ENCODE measurements at places on chromosomes 16 and 17.

DNA sequence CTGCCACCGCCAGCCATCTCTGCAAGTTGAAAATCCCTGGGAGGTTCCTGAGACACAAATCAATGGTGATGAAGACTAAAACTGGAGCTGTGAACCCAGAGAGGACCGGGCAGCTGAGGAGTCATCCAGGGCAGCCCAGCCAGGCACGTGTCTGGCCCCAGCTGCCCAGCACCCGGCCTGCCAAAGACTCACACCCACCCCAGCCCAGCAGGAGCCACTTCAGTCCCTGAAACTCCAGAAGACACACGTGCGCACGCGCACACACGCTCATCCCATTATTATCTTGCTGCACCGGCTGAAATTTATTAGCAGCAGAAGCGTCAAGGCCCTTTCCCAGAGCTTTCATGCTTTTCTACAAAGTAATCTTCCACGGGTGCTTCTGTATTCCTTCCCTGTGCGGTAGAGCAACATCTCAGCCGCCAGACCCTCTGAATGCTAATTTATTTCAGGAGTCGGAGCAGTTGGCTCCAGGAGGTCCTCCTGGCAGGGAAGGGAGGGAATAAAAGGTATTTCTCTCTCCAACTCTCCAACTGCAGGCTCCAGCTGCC is 59.8 kb upstream of the RBFOX3 start:
- no peak for DNase-seq

DNA sequence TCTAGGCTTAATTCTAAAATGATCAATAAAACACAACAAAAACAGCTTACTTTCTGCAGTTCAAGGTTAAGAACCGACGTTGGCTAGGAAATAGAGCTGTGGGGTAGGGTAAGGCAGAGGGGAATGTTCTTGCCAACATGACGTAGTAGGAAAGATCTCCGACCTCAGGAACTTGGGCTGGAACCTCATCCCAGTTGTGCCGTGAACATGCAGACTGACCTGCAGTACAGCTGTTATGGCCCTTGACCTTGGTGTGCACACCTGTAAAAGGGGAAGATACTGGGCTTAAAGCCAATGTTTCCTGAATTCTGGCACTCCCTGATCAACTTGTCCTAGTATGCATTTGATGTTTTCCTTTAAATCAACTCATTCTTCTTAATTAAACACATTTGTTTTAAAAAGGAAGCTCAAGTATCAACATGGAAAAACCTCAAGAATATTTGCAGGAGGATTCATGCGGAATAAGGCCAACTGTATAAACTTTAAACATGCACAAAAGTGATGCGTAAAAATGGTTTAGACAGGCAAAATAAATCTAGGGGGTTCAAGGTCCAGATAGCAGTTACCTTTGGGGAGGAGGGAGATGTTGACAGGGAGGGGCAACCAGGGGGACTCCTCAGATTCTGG is 14.2 kb upstream of the SLC6A2 start:
- DNase-seq: peak; percentile 6

GRCh38 chr17:3935825-3936355 is 19.6 kb upstream of the P2RX1 start:
- DNase-seq: peak; percentile 20

- no peak for DNase-seq
Observed at GRCh38 chr16:4058386-4058785, 57.9 kb downstream of the ADCY9 start.

DNA sequence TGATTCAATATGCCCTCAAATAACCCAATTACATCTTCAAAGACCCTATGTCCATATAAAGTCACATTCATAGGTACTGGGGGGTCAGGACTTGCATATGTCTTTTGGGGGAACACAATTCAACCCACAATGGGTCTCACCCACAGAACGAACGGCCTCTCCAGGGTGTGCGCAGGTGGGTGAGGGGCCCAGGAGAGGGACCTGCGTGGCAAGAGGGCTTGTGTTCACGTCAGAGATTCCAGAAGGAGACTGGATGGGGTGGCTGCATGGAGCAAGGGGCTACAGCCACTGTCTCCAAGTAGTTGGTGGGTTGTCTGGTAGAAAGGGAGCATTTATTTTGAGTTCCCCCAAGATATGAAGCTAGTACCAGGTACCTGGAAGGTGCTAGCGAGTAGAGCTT is 212.2 kb downstream of the SEC14L1 start:
- DNase-seq: no peak

GRCh38 chr17:4986951-4987766 is at the start of gene CAMTA2:
TSS of gene CAMTA2 (minus strand) at chr17:4987675. CDS start at chr17:4986222, 1,453 bp downstream.
- DNase-seq: peak; percentile 81

DNA sequence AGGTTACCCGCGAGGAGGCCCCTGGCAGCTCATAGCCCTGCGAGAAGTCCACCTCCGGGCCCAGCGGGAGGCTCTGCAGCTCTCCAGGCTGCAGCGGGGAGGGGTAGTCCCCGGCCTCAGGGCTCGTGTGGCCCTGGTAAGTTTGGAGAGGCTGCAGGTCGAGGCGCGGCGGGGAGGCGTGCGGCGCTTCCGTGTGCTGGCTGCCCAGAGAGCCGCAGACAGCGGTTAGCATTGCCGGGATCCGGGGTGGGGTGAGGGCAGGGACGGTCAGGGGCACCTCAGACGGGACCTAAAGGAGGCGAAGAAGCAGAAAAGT is 2.8 kb downstream of the SP6 start:
- no peak for DNase-seq

DNA sequence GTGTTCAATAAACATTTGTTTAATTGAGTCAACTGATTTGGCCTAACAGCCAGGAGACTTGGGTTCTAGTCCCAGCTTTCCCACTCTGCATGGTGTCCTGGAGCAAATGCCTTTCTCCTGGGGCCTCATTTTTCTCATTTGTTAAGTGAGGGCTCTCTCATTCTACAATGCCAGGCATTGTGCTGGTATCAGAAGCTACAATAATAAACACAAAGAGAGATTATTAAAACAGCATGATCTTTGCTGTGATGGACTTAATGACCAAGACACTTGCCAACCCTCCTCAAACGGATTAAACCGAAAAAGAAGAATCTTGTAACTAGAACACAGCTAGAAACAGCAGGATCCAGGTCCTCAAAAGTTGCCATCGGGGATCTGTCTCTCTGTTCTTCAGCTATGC is 4.8 kb upstream of the VAMP2 start:
- DNase-seq: no peak

- no peak for DNase-seq
Observed at GRCh38 chr16:90020838-90021382, 1.7 kb upstream of the DBNDD1 start.

- peak; percentile 77 for DNase-seq
Observed at GRCh38 chr16:3998793-3999478, 117.3 kb downstream of the ADCY9 start.

- no peak for DNase-seq
Observed at GRCh38 chr16:16183562-16183961, 39.7 kb downstream of the ABCC6 start.

DNA sequence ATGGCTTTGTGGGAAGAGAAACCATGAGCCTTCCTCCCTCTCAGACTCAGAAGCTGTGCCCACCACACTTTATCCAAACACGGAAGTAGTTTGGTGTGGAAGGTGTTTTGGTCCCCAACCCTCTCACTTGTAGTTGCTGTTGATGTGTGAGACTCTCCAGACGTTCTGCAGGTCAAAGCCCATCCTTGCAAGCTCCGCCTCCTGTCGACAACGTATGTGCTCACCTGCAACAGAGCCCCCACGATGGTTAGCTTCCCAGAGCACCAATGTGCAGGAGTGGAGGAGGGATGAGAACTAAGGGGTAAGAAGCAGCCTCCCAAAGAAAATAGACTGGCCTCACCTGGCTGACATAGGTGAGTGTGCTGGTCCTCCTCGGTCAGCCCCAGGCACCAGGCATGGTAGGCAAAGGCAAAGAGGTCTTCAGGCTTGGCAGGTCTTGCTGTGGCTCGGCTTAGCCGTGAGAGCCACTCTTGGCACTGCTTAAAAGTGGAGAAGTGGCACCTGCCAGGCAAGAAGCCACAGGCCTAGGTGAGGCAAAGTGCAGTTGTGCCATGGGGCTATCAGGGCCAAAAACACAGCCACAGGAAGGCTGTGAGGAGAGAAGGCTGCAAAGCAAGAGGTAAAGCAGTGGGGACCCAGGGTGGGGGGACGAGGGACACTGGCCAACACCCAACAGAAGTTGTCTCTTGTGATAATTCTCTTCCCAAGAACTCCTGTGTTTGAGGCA is 5.9 kb downstream of the MTMR4 start:
- DNase-seq: no peak

DNA sequence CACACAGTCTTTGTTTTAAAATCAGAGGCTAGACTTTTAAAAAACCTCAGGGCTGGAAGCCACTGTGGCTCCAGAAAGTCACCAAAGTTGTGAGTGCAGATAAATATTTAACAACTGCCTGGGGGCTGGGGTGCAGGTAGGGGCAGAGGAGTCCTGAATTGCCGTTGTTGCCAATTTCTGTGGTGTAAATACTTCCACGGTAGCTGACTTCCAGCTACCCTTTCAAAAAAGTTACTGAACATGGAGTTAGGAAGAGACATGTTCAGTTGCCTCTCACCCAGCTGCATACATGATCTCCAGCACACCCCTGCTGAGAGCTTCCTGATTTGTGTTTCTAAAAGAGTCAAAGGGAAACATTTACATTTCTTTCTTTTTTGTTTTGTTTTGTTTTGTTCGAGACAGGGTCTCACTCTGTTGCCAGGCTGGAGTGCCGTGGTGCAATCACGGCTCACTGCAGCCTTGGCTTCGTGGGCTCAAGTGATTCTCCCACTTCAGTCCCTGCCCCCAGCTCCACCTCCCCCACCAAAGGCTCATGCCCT is 58.7 kb downstream of the PLXDC1 start:
- DNase-seq: no peak

DNA sequence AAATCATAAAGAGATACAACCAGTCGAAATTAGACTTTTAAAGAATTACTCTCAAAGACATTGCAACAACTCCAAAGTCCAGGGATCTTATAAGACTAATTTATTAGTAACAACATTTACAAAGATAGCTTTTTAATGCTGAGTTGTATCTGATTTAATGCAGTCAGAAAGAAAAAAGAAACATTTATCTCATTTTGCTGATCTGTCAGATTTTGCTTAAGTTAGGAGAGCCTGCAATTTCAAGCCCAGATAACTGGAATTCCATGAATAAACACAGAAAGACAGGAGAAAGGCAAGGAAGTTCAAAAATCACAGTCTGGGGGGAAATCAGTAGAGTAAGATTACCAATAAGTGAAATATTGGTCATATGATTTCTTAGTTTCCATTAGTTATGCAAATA is 22.9 kb downstream of the SLFN11 start:
- no peak for DNase-seq

- no peak for DNase-seq
Observed at GRCh38 chr17:66702106-66702936, 132.6 kb upstream of the CACNG5 start.

GRCh38 chr16:13307255-13307654 is 405.9 kb downstream of the SHISA9 start:
- peak; percentile 37 for DNase-seq

DNA sequence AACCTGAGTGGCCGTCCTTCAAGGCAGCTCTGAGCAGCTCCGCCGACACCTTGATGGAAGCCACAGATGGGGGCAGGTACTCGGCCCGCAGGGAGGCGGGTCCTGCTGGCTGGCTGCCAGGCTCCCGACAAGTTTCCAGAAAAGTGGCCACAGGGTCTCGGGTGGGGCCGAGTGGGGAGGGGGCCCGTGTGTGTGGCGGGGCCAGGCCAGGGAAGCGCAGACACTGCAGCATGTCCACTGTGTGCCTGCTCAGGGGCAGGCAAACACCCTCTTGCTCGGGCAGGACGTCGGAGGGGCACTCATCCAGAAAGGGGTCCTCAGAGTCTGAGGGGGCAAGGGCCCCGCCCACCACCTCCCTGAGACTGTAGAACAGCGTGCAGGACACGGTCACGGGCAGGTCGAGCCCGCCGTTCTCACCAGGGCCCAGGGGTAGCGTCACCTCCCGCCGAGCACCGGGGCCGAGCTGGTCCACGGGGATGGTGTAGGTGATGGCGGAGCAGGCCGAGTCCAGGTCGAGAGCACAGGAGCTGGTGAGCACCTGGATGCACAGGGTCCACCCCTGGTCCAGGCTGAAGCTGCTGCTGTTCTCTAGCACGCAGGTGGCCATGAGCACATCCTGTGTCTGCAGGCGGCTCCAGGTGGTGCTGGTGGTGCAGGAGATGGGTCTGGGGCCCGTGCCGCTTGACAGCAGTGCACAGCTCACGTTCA is 5.1 kb downstream of the FAAP100 start:
- DNase-seq: no peak

GRCh38 chr16:8943001-8943763 is 20.5 kb downstream of the USP7 start:
- no peak for DNase-seq

GRCh38 chr16:19127674-19128131 is 13.9 kb downstream of the ITPRIPL2 start:
- DNase-seq: no peak

DNA sequence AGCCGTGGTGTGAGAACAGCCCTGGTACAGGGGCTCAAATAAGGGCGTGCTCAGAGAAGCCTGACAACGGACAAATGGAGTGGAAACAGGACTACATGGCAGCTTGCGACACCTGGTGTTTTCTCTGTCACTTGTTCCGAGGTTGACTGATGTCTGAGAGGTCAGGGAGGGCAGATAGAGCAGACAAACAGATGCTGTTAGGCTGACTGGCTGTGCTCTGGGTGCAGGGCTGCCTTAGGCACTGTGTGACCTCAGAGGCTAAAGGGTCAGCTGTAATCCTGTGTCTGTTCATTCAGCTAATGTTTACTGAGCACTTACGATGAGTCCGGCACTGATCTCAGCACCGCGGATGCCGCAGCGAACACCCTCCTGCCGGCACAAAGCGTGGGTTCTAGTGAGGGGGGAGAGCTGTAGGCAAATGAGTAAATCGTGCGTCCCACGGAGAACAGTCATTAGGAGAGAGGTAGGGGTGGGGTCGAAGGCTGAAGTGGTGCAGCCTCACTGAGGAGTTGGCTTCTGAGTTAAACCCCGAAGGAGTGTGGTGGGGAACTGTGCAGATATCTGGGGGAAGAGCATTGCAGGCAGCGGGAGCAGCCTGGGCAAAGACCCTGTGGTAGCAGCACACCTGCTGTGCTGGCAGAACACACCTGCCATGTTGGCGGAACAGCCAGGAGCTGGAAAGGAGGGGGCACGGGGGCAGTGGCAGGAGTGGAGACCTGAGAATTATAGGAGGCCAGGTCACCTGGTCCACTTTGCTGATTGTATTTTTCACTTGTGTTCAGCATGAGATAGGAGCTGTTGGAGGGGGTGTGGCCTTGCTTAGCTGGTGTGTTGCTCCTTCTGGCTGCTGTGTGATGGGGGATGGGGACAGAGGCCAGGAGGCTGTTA is 35.0 kb downstream of the GPT2 start:
- DNase-seq: no peak

DNA sequence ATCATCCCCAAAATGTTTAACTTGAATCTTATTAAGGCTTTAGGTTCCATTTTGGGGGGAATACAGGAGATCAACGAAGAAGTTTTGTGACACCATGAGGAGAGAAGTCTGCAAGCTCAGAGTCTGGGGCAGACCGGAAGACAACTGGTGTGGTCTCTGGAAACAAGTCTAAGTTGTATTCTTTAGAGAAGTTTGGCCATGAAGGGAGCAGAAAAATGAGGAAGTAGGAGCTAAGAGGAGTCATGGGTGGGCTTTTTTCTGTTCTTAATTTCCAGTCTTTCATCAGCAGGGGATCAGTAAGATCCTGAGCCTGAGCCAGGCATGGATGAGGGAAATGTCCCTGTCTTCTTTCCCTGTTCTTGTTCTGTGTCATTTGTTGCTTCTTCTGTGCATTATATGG is 35.8 kb upstream of the NF1 start:
- no peak for DNase-seq

GRCh38 chr17:68910789-68911431 is 44.3 kb downstream of the ABCA8 start:
- DNase-seq: no peak

GRCh38 chr17:82257473-82257872 is 16.0 kb downstream of the CSNK1D start:
- DNase-seq: peak; percentile 48

- DNase-seq: no peak
Observed at GRCh38 chr16:74296104-74296431, 546 bp upstream of the PSMD7 start.

All from fibroblast of villous mesenchyme (primary cell).